Activated CD4-positive, alpha-beta T cell treated with anti-CD3 and anti-CD28 coated beads, Interleukin-10, Interleukin-2, amounts not matched to agents 100 ng/mL and 50 ng/mL, durations not matched to agents 16 hours and 8 hours (primary cell): ENCODE measurements at places on chromosomes 2 and 18.
A peak's percentile ranks its signal among the peaks of the same experiment; 100 is the strongest.

DNA sequence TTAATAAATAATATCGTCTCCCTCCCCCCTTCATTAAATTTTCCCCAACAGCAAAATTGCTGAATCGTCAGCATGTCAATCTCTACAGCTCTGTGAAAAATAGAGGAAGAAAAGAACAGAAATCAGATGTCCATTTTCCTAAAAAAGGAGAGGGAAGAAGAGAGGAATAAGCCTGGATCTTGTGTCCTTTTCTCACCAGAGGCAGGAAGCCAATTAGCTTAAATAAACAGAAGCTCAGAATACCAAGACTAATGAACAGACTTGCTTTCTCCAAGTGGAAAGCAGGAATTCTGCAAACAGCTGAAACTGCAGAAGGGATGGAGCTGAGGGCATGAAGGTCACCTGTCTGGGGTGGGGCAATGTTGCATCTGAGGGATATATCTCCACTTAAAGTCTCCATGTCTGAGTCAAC lies 265.7 kb downstream of the CCDC85A start:
- DNase-seq = no peak

DNA sequence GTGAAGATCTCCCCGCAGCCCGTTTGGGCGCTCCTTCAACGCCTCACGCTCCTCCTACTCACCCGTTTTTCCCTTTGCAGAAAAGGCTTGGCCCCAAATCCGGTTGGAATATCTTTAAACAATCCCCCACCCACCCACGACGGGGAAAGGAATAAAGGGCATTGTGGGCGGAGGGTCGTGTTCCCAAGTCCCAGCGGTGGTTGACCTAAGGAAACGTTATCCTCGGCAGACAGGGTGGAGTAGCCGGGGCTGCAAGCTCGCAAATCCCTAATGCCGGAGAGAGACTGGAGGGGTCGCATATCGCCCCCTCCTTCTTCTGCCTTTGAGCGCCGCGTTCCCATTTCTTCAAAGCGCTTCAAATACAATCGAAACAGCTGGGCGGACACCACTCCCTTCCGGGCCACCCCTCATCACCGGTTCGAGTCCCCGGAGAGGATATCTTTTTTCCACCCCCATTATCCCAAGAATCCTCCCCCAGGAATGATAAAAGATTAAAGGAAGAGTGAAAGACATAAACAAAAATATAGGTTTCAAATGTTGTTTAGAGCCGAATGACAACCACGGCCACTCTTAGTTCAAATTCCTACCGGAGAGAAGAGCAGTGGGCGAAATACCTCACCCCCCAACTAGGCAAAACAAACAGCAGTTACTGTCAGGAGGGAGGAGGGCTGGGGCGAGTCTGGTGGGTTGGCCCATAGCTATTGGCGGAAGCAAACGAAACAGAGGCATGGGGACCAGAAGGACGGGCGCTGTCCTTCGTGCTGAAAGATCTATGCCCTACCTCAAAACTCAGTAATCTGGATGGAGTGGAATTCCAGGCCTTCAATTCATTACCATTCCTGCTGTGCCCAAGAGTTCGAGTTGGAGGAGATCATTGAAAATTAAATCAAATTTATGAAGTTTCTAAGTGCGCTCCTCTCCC lies 2.8 kb upstream of the GAD1 start:
- DNase-seq = peak; percentile 19

DNA sequence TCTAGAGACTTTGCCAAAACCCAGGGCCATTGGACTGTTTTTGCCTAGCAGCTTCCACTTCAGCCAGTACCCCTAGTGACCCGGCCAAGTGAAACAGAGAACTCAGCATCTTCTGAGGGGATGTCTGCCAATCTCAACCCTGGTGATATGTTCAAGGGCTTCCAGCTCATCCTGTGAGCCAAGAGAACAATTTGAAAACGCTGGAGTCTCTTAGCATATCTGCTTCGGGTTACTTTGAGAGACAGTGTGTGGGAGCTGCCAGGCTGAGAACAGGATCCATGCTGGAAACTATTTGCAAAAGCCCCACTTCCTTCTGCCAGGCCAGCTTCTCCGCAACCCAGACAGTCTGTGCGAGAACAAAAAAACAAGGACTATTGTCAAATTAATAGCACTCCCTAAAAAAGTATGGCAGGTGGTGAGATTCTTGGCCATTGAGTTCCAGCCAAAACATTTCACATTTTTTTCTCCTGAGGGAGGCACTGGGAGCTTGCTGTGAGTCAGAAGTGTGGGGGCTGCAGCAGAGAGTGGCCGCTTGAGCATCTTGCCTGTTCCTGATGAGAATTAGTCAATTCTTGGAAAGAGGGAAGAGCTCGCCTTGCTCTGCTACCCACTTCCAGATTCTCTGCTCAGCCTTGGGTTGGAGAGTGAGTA lies 395.6 kb upstream of the TRIB2 start:
- no peak for DNase-seq

DNA sequence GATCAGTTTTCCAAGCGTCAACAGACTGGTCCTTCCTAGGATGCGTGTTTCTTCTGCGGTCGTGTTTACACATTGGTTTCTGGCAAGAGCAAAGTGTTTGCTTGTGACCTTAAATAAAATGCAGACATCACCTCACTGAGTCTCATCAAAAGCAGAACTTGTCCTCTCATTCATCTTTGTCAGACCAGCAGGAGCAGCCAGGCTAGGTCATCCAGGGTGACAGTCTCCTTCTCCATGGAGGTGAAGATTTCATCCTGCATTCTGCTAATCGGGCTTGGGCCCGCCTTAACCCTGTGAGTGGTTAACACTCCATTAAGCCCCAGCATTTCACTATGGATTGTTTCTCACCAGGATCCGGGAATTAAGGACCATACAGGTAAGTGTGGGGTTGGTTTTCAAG lies 64.2 kb upstream of the PID1 start:
- no peak for DNase-seq

DNA sequence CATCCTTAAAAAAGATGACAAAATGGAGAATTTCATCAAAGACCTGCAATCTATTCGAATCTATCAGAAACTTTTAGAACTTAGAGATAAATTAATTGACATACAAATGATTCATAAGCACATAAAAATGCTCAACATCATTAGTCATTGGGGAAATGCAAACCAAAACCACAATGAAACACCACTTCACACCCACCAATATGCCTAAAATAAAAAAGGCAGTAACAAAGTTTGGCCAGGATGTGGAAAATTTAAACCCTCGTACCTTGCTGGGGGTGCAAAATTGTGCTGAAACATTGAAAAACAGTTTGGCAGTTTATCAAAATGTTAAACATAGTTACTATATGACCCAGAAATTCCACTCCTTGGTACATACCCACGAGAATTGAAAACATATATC lies 11.5 kb upstream of the EIF2AK3 start:
- peak; percentile 77 for DNase-seq

- DNase-seq = no peak
Measured at GRCh38 chr2:47226132-47226922, 71.2 kb upstream of the STPG4 start.

- no peak for DNase-seq
Measured at GRCh38 chr2:159137511-159138241, 148.8 kb downstream of the WDSUB1 start.

DNA sequence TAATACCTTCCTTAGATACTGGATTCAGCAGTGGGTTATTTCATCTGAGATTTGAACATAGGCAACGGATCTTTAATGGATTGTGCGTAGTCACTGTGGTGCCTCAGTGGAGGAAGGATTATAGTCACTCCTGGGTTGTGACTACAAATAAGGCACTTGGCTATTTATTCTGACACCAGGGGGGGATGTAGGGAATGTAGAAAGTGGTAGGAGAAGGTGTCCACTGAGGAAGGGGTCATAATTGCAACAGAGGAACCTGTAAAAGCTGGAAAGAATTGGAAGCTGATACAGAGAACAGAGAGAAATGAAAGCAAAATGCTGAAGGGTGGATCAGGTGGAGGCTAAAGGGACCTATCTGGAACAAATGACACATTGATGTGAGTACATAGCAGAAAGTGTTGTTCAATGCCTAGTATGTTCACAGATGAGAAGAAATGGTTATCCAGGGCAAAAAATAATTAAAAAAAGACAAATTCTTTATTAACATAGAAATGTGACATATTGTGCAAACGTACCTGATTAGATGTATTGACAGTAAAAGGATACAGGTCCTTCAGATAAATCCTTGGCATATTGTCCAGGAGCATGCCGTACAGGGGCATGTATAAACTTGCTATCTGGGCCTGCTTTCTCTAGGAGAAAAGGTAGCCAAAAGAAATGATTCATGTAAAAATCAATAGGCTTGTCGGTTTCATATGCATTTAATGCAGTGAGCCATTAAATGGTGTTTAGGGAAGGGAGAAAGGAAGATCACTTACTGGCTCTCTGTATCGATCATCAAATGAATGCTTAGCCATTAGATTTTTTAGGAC lies 91.2 kb upstream of the CCDC195 start:
- no peak for DNase-seq

DNA sequence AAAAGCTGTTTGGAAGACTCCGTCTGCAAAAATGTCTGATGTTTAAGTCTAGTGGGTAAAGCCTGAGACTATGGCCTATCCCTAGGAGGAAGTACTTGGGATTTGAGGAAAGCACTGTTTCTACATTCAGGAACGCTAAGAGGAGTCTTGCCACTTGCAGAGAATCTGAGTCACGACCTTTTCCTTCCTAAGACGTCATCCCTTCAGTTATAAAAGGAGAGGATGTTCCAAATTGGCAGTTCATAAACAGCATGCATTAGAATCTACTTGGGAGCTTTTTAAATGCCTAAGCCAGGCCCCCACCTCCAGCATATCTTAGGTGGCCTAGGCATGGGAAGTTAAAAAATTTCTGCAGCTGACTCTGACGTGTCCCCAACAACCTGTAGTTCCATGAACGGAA lies 125.9 kb downstream of the TTC32 start:
- DNase-seq = no peak

DNA sequence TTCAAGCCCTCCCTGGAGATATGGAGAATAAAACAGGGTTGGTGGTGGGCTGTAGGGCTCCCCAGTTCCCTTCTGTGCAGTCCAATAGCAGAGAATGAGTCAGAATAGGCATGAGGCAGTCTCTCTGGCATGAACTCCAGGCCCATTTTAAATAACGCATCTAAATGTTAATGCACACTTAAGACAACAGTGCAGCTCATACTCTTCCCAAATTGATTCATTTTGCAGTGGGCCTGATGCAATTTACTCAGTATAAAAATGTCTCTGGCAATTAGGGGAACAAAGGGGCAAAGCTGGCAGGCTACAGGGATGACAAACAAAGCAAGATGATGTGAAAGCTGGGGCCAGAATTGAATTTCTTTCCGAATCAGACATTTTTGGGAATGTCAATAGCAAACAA lies 402.8 kb downstream of the CLIP4 start:
- DNase-seq = no peak

- no peak for DNase-seq
Measured at GRCh38 chr2:209388446-209389037, 35.3 kb upstream of the MAP2 start.

GRCh38 chr2:38260972-38261371 lies 116.1 kb downstream of the ATL2 start:
- no peak for DNase-seq
